ENCODE measurements at places on chromosomes 6 and 20.

- no peaks in the 10 kb centered on the region for H3K27me3 ChIP-seq
- no peak overlapping the region for H3K27ac ChIP-seq
- no peaks in the 10 kb centered on the region for H3K36me3 ChIP-seq
- no peak for DNase-seq
- no peak overlapping the region for H3K4me3 ChIP-seq
These were observed 15.0 kb downstream of the DLGAP4 start for GRCh38 chr20:36320898-36321695.

GRCh38 chr6:90315986-90316385, 19.3 kb upstream of the BACH2 start:
- no peaks in the 10 kb centered on the region for H3K36me3 ChIP-seq
- DNase-seq, result no peak
- H3K27me3 ChIP-seq, result no peaks in the 10 kb centered on the region
- no peak overlapping the region for H3K4me3 ChIP-seq

- no peak overlapping the region for H3K4me3 ChIP-seq
- H3K4me1 ChIP-seq, result no peaks in the 10 kb centered on the region
- DNase-seq, result no peak
These were observed 36.0 kb upstream of the TCP11 start for GRCh38 chr6:35177157-35177556.

GRCh38 chr20:61448386-61448785, 196.3 kb downstream of the CDH4 start:
- no peaks in the 10 kb centered on the region for H3K27me3 ChIP-seq
- no peak for DNase-seq
- H3K36me3 ChIP-seq, result no peaks in the 10 kb centered on the region
- no peak overlapping the region for H3K27ac ChIP-seq
- no peak overlapping the region for H3K4me3 ChIP-seq

GRCh38 chr20:57559658-57560553, 1.0 kb upstream of the PCK1 start:
- H3K36me3 ChIP-seq, result no peaks in the 10 kb centered on the region
- peaks cover 9% of the 10 kb centered on the region for H3K4me1 ChIP-seq
- no peak for DNase-seq
- no peak overlapping the region for H3K4me3 ChIP-seq

GRCh38 chr20:58179432-58180099, 48.9 kb downstream of the ANKRD60 start:
- H3K4me3 ChIP-seq, result no peak overlapping the region
- H3K27me3 ChIP-seq, result no peaks in the 10 kb centered on the region
- no peaks in the 10 kb centered on the region for H3K36me3 ChIP-seq
- no peak overlapping the region for H3K27ac ChIP-seq

All from pancreas (tissue), 10 donors.